Astrocyte (in vitro differentiated cells and primary cell): ENCODE measurements at places on chromosomes 1 and 21. TPM values are rescaled to one million over a fixed set of nuclear protein-coding genes. Genes with fewer than 3 reads are reported as not detected.

Gene AMY1C
- not detected in 2 replicates for total RNA-seq

Gene FMOD
- total RNA-seq: not detected in 2 replicates

Gene PADI2
- 0.43 and 0.48 TPM in 2 replicates for total RNA-seq

Gene DMBX1
- total RNA-seq: 0.07 and 0.29 TPM in 2 replicates

Gene CTTNBP2NL
- 83.0 and 91.9 TPM in 2 replicates for total RNA-seq

Gene TMEM52
- 0.84 and 1.4 TPM in 2 replicates for total RNA-seq

Gene KCNC4
- 2.6 and 3.1 TPM in 2 replicates for total RNA-seq

Gene CYP4Z1
- total RNA-seq: not detected in 2 replicates

Gene C1orf185
- total RNA-seq: not detected in 2 replicates

Gene PGLYRP3
- total RNA-seq: not detected in 2 replicates

Gene TNFSF18
- 0.14 TPM in 1 of 2 replicates, not detected in the other for total RNA-seq

Gene PPM1J
- total RNA-seq: 5.2 TPM in 2 replicates

Gene COL11A1
- total RNA-seq: 810 and 1,029 TPM in 2 replicates

Gene RGS1
- total RNA-seq: not detected in 2 replicates

Gene TRIM67
- 0.89 and 1.1 TPM in 2 replicates for total RNA-seq

Gene CYP4X1
- 0.24 TPM in 1 of 2 replicates, not detected in the other for total RNA-seq

Gene LORICRIN
- not detected in 2 replicates for total RNA-seq
